Naive thymus-derived CD4-positive, alpha-beta T cell (primary cell): ENCODE measurements at places on chromosomes 2 and 18. TPM values are rescaled to one million over a fixed set of nuclear protein-coding genes. Genes with fewer than 3 reads are reported as not detected.

Gene FOXD4L1
- total RNA-seq = 0.23 and 0.24 TPM in 2 replicates

Gene APOB
- not detected for total RNA-seq

Gene PCBP1
- total RNA-seq = 368 TPM

Gene IL36RN
- 0.07 TPM in 1 of 2 replicates, not detected in the other for total RNA-seq

Gene KCTD1
- total RNA-seq = 2.4 TPM
